ENCODE measurements at places on chromosomes 6 and 20.
A peak's percentile ranks its signal among the peaks of the same experiment; 100 is the strongest.

- no peak for DNase-seq
Measured at GRCh38 chr6:50259903-50260302, 210.2 kb upstream of the DEFB112 start.

DNA sequence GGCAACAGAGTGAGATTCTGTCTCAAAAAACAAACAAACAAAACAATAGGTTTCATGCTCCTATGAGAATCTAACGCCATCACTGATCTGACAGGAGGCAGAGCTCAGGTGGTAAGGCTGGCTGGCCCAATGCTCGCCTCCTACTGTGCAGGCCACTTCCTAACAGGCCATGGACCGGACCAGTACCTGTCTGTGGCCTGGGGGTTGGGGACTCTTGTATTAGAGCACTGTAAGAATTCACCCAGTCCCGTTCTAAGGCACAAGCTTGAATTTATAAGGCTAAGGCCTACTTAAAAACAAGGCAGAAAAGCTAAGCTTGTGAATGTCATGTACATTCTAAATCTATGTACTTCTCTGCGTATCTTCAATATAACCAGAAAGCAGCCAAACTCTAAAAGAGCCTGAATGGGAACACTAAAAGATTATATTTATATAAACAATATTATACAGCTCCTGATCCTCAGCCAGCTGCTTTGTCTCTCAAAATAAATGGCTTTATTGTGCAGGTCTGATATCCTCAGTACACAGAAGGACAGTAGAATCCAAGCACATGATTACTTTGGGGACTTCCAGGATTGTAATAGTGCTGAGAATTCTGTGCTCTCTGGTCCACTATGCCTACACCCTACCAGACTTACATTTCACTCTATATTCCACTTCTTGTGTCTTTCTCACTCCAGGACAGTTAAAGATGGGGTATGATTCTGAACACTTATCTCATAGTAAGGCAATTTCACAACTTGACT lies 64.5 kb upstream of the DST start:
- no peak for DNase-seq

GRCh38 chr20:2798814-2799213 lies 1.6 kb downstream of the CPXM1 start:
- DNase-seq = peak; percentile 73

- DNase-seq = no peak
Measured at GRCh38 chr6:157774153-157775135, 48.6 kb upstream of the SNX9 start.

- no peak for DNase-seq
Measured at GRCh38 chr6:118502169-118502568, 45.9 kb upstream of the PLN start.

DNA sequence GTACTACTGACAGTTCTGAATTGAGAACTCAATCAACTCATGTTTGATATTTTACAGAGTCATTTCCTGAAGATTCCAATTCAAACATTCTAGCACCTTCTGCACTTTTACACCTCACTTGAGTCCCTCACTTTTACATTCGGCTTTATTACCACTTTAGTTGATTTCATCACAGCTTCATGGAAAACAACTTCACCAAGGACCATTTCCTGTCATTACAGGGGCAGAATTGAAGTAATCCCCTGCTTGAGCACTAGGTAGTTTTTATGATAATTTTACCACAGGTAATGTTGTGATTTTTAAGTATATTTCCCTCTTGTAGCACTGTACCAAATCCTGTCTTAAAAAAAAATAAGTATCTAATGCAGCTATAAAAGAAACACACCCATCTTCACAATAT lies 312.9 kb downstream of the BTBD9 start:
- DNase-seq = no peak

- DNase-seq = no peak
Measured at GRCh38 chr6:15447546-15448267, 201.8 kb downstream of the JARID2 start.

- no peak for DNase-seq
Measured at GRCh38 chr6:39934131-39934757, at the start of gene MOCS1. MOCS1 (minus strand) TSS chr6:39934462; CDS start chr6:39934417, 45 bp downstream.
